Erythroblast (primary cell): ENCODE measurements at places on chromosomes 1 and 21.

DNA sequence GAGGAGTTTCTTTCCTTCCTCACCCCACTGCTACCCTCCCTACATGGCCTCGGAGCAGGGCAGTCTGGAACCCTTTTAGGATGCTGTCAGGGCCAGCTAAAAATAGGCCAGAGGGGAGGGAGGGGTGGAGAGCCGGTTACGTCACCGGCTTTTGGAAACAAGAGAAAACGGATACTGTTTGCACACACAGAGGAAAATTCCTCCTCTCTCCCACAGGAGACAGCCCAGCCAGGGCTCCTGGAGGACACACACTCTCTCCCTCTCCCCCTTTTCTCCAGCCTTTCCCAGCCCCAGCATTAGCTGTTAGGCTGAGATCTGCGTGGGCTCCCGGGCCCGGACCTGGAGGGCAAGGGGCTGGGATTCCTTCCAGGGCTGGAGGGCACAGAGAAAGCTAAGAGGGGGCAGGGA, 20.0 kb upstream of the ALDH4A1 start:
- DNase-seq = no peak

DNA sequence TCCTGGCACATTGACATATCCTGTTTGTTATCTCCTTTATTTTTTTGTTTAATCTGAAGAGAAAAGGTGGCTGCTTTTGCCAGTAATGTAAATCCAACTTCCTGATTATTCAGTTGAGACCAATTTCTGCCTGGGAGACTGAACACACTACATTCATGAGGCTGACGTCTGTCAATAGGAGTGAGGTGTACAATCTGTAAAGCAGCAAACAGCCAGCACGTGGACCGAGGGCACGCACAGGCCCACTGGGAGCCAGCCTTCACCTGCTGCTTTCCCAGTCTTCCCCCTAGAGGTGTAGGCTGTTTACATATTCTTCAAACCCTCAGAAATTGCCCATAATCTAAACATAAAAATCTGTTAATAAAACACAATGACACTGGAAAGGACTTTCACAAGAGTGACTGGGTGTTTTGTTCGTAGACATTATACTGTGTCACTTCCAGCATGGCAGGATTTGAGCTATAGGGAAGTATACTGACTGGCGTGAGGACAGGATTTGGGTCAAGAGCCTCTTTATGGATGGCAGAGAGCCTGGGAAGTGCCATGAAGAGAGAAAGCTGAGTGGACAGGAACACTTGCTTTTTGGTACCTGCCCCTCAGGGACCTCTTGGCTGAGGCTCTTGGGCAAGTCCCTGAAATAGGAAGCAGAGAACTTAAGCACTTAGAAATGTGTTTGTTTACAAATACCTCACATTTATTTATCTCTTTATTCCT, 552.9 kb upstream of the CAMK1G start:
- DNase-seq = no peak

DNA sequence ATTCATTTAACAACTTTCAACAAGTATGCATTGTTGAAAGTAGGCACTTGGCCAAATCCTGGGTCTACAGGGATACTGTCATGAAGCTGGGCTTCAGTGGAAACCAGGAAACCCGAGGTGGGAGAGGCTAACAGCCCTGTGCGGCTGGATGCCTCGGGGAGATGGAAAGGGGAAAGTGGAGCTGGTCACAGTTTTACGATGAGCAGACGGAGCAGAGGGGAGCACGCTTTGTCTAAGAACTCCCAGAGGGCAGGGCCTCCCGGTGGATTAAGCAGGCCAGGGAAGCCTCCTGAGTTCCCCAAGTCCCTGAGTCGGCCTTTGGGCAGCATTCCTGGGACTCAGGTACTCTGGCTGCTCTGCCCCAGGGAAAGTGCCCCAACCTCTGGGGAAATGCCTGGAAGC, 23.8 kb downstream of the STUM start:
- no peak for DNase-seq

DNA sequence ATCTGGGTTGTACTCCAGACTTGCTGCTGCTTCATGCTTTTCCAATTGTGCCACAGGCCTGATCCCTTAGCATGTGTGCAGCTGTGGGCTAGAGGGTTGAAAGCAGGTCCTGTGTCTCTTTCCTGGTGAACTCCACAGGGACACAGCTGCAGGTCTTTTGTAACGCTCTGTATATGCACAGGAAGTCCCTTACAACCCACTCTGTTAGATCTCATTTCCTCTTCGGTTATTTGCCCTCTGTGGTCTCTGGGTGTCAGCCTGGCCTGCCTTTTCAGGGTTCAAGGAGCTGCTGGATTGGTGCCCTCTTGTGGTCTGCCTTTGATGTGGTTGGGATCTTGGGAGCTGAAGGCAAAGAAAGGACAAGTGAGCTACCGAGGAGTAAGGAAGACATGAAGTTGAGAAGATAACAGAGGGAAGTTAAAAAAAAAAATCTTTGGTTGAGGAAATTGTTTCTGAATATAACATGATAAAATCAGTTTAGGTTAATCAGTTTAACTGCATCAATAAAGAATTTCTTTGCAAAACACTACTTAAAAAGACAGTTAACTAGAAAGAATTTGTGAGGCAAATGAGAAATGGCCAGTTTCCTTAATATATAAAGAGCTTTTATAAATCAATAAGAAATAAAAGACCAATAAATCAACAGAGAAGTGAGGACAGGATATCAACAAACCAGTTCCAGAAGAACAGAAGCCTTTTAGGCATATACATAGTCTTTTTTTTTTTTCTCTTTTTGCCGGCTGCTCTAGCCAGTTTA, 44.1 kb downstream of the UCK2 start:
- DNase-seq = peak; percentile 85

GRCh38 chr21:44513389-44514217, 26.4 kb downstream of the KRTAP10-1 start:
- no peak for DNase-seq

- no peak for DNase-seq
Measured at GRCh38 chr1:201050515-201051277, 27.2 kb upstream of the KIF21B start.

DNA sequence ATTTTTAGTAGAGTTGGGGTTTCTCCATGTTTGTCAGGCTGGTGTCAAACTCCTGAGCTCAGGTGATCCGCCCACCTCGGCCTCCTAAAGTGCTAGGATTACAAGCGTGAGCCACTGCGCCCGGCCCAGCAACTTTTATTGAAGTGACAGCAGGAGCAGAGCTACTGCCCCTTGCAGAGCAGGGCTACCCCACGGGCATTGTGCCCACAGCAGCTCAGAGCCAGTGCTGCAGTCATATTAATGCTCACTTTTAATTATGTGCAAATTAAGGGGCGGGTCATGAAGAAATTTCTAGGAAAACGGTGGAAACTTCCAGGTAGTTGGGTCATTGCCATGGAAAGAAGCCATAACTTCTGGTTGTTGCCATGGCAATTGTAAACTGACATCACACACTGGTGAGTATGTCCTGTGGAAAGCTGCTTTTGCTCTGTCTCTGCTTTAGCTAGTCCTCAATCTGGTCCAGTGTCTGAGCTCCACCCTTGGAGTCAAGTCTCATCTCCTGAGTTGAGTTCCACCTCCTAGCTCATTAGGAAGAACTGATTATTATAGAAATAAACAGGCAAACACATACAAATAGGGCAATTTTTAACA, 127.3 kb upstream of the ADGRL4 start:
- no peak for DNase-seq

- no peak for DNase-seq
Measured at GRCh38 chr1:224783006-224783651, 146.3 kb upstream of the DNAH14 start.

DNA sequence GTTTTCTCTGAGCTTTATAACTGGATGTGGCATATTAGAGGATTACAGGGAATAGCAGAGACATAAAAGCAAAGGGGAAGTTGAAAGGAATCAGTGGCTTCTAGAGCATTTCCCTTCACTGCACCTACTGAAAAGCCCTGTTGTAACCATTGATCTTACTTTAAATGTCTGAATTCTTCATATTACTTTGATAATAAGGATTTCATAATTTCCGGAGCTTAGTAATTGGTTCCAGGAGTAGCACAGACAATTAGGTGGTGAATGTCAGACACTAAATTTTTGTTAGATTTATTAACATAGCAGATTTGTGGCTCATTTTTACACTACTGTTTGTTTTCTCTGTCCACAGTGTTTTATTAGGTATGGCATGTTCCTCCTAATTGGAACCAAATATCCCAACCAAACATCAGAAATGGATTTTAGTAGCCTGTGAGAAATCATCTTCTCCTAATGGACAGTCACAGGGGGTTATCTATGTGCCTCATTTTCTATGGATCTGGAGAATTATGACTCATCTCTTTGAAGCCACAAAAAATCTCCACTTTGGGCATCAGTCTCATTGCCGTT, 100.5 kb downstream of the GIPC2 start:
- DNase-seq = no peak

GRCh38 chr1:18302788-18303413, 177.8 kb upstream of the KLHDC7A start:
- peak; percentile 8 for DNase-seq

DNA sequence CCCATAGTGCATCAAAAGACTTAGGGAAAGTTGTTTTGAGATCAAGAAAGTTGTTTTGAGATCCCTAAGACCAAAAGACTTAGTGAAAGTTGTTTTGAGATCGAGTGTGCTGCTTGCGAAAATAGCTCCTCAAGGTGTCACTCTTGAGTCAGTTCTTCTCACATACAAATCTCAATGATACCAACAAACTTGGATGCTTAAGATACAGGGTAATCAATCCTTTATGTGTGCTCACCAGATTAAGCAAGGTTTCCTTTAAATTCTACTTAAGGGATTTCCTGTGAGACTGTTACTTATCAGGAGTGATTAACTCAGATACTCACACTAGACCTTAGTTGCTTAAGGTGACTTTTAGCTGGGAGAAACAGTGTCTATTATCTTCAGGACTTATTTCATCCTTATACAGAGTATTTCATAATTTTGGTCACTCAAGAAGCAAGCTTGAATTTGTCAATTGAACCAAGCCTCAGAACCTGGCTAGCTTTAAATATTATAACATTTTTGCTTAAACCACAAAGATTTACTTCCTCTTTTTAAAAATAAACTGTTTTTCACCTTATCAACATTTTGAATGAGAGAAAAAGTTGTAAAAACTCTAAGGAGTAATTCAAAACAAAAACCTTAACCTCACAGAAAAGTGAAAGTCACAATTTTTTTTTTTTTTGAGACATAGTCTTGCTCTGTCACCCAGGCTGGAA, 8.0 kb upstream of the RLF start:
- peak; percentile 84 for DNase-seq

DNA sequence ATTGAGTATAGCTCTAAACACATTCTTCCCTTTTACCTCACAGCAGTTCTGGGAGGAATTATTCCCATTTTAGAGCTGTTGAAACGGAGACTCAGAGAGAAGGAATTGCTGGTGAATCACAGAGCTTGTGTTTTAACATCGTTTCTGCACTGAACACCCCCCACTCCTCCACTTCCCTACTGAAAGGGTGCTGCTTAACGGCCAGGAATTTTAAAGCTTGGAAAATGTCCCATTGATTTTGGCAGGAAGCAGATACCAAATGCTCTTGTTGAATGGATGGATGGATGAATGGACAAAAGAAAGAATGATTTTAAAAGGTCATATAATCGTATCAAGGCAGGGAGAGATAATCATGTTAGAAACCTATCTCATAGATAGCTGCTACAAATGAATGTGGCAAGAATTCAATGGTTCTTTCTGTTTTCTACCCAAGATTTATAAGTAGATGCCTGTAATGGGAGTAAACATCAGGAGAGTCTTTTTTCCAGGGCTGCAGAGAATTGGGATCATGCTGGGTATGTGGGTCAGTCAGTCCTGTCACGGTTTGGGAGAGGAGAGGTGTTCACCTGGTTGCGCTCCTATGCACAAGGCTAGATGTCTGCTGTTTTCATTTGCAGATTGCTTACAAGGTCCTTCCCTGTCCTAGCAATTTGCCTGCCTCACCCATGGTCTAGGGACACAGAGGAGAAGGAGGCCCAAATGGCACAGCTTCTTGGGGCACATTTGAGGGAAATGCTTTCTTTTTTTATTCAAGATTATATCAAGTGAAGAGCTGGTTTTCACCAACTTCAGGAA, 19.0 kb downstream of the FAM163A start:
- no peak for DNase-seq

- DNase-seq = peak; percentile 40
Measured at GRCh38 chr1:42259059-42259738, 75.8 kb downstream of the FOXJ3 start.

GRCh38 chr21:15682186-15682895, 47.4 kb upstream of the USP25 start:
- DNase-seq = no peak

GRCh38 chr1:30522031-30523004, 201.1 kb downstream of the MATN1 start:
- no peak for DNase-seq

GRCh38 chr1:116002781-116003420, 26.6 kb downstream of the SLC22A15 start:
- no peak for DNase-seq

DNA sequence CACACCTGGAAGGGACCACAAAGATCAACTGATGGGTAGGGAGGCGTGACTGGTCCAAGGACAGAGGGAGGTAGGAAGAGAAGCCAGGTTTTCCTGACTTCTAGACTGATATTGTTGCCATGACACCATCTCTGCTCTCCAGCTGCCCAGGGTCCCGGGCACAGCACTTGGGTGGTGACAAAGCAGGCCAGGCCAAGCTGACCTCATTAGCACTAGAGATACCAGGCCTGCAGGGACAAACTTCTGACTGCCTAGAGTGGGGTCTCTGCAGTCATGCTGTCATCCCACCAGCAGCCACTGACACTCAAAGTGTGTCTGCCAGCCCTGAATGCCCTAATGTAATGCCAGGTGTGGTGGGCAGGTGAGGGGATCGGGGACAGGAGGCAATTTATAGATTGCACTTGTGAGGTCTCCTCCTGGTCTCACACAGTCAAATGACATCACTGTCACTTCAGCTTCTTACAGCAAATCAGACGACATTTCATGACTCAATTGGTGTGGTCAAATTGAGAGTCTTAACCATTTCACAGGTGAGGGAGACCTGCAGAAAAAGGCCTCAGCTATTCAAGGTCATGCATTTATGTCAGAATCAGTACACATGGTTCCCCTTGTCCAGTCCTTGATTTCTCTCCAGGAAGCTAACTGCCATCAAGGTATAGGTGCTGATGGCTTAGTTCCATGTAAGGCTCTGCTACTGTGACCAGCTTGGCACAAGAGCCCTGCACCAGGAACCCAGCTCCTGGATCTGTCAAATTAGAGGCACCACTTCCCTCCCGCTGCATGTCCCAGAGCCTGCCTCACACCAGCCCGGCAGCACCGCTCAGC, 2.7 kb downstream of the SLC9A1 start:
- DNase-seq = no peak

DNA sequence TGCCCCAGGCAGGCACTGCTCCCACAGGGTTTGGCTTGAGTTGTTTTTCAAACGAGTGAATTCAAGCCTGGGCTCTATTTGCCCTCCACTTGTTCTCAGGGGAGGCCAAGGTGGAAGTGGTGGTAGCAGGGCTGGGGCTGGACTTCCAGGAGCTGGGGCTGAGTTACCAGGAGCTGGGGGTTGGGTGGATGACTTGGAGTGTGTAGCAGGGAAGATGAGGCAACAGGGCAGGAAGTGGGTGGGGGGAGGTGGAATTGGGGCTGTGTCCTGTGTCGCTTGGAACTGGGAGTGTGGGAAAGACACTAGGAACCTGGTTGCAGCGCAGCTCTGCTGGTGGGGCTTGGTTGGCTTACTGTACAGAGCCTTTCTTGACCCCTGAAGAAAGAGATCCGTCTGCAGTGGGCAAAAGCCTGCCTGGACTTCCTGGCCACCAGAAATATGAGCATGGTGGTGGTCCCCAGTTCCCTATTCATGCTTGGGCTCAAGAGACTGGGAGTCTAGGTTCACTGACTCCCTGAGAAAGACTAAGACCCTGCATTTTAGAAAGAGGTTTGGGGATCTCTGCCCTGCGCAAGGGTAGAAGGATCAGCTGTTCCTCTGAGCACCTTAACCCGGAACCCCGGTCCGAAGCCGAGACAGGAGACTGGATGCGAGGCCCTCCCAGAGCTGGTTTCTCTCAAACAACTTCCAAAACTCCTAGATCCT, 3.1 kb downstream of the TFAP2E start:
- no peak for DNase-seq
